ENCODE measurements at places on chromosomes 2 and 18. TPM values are rescaled to one million over a fixed set of nuclear protein-coding genes. Genes with fewer than 3 reads are reported as not detected.
A peak's percentile ranks its signal among the peaks of the same experiment; 100 is the strongest.

DNA sequence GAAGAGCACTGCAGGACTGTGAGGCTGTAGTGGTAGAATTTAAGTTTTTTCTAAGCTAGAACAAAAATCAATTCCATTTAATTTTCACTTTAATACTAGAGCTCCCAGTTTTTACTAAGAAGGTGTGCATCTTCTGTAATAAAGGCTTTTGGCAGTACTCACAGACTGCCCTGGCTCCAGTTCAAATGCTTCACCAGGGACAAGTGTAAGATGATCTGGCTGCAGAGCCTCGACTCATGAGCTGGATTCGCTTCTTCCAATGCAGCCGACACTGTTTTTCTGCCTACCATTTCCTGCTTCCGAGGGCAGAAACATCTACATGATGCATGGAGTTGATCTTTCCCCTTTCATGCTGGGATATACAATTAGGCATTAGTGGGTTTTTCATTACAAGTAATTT lies 87.0 kb downstream of the FARSB start:
- DNase-seq, result peak; percentile 80

Gene EFR3B
- 3.2 TPM for total RNA-seq

DNA sequence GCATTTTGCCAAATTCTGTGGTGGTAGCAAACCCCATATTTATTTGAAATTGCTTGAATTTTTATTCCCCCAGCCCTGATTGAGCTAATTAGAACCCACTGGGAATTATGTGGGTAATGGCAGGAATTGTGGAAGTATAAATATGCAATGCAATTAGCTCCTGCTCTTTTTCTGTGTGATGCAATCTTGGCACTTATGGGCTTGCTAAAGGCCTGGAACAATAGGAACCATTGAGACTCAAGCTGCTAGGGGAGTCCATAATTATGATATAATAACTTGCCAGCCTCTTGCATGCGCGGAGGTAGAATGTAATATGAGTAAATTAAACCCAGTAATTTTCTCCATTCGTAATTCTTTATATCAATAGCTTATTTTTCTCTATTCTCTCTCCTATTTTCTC lies 267.6 kb upstream of the THSD7B start:
- no peak for DNase-seq

GRCh38 chr2:3485166-3485565 lies 34.2 kb downstream of the ADI1 start:
- DNase-seq, result no peak

Gene HAAO
- 14.8 TPM for total RNA-seq

DNA sequence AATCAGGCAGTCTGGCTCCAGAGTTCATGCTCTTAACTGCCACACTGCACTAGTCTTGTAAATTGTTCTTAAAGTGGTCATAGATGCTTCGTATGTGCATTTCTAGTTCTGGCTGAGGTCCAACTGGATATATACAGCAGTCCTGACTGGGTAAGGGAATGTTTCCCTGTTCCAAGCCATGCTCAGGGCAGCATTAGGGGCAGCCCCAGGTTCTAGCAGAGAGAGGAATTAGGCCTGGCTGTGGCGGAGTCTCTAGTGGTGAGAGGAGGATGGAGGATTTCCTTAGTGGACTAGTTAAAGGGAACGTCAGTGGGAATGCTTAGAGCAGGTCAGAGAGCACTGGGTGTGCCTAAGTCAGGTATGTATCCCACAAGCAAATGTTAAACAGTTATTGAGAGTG lies 28.0 kb downstream of the UBE2E3 start:
- peak; percentile 5 for DNase-seq

All from muscle of leg (tissue), 16 donors.